Suprapubic skin (tissue), 4 donors: ENCODE measurements at places on chromosomes 3 and 15. TPM values are rescaled to one million over a fixed set of nuclear protein-coding genes. Genes with fewer than 3 reads are reported as not detected.

Gene XRN1
- total RNA-seq, result 38.9 TPM

DNA sequence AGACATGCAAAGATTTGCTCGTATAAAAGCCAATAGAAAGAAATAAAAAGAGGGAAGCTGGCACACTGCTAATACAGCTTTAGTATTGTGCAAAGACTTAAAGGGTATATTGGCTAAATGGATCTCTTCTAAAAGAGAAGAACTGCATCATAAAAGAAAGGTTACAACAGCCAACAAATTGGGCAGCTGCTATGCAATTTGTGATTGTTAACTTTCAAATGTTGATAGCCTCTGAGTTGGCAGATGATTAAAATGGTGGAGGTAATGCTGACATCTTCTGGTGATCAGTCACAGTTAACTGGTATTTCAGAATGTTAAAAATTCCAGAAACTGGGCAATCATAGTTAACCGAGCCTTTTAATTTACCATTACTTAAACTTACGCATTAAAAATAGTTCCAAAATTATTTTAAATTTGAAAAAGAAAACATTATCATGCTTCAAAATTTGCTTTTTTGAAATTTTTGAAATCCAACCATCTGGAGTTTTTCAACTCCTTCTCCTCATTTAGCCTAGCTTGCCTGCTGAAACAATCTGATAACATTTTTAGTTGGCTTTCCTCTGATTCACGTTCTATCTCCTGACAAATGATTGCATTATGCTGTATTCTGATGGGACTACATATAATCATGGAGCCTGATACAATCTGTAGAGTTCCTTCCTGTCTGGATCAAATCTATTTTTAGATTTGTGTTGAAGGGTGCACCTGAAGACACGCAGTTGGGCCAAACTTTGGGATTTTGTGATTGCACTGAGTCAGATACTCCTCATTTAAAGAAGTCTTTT is 144.0 kb upstream of the PDZRN3 start:
- peaks cover 26% of the 10 kb centered on the region for H3K4me1 ChIP-seq
- no peak overlapping the region for H3K4me3 ChIP-seq
- no peaks in the 10 kb centered on the region for H3K36me3 ChIP-seq
- no peak overlapping the region for H3K27ac ChIP-seq
- no peak for DNase-seq

DNA sequence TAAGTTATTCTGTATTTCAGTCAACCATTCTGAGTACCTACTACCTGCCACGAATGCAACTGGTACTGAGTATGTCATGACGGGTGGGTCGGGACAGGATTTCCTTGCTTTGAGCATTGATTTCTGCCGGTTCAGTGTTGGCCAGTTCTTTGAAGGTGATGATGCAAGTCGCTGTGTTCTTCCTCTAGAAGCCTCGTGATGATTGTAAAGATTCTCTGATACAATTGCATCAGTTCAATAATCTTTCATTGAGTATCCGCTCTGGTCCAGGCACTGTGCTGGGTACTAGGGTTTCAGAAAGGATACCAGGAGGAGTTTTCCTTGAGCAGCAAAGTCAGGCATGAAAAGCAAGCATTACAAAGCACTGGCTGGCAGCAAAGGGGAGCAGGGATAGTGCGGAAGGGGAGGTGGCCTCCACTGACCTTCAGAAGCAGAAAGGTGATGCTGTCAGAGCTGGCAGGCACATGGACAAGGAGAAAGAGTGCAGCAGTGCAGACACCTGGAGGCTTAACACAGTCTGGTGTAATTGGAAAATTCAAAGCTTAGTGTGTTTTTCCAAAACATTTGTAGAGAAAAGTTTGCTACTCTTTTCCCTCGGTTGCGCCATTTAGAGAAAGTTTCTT is 100.1 kb downstream of the RPL39L start:
- H3K36me3 ChIP-seq, result peaks cover 4% of the 10 kb centered on the region
- H3K4me1 ChIP-seq, result peaks cover 3% of the 10 kb centered on the region
- no peak overlapping the region for H3K27ac ChIP-seq
- H3K4me3 ChIP-seq, result no peak overlapping the region

GRCh38 chr15:39183164-39183881 is 397.6 kb upstream of the THBS1 start:
- no peak for DNase-seq
- no peak overlapping the region for H3K27ac ChIP-seq
- H3K27me3 ChIP-seq, result no peaks in the 10 kb centered on the region

Gene GHSR
- not detected for total RNA-seq

GRCh38 chr3:151305060-151305774 is 11.4 kb downstream of the GPR87 start:
- peak; percentile 85 for DNase-seq
- H3K27me3 ChIP-seq, result no peaks in the 10 kb centered on the region
- H3K36me3 ChIP-seq, result no peaks in the 10 kb centered on the region
- no peak overlapping the region for H3K4me3 ChIP-seq

DNA sequence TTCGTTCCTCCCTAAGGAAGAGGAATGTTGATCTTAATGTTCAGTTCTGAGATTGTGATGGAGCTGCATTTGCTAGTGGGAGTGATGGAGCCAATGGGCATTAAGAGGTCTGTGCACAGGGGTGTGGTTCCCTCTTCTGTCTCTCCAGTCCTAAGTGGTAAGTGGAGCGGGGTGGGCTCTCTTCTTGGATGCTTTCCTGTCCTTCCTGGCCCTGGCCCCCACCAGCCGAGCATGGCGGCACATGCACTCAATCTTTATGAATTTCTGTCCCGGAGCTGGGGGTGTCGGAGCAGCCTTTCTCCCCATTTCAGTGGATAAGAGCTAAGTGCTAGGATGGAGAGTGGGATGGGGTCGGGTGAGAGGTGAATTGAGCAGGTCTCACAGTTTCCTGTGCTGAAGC is 37.6 kb upstream of the ADCY5 start:
- no peak for DNase-seq
- H3K27ac ChIP-seq, result no peak overlapping the region
- peaks cover 11% of the 10 kb centered on the region for H3K36me3 ChIP-seq
- H3K4me3 ChIP-seq, result no peak overlapping the region
- no peaks in the 10 kb centered on the region for H3K4me1 ChIP-seq
- H3K27me3 ChIP-seq, result no peaks in the 10 kb centered on the region

DNA sequence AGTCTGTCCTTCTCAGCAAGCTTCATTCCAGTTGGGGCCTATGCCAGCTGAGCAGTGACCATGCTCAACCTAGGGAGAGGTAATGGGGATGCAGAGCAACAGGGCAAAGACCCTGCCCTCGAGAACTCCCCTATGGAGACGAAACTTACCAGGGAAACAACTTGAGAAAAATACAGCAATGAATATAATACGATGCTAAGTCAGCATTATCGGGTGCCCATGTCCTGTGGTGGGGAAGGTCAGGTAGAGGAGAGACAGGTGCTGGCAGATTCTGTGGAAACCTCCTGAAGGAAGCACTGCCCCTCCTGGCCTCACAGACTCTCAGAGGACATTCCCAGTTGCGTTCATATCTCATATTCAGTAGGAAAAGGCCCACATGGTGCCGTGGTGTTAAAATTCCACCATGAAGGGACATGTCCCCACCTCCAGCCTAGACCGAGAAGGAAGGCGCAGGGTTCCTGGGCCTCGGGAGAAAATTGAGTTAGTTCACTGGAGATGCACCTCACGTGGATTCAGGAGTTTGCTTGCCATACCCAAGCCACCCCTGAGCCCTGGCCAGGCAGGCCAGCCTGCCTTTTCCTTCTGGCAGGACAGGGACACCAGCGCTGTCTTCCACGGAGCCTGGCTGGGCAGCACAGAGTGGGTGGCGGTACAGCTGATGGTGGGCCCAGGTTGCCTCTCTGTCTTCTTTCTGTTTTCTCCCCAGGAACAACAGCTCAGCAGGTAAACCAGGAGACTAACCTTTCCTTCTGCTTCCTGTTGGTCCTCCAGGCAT is 62.4 kb downstream of the BOC start:
- H3K4me3 ChIP-seq, result no peak overlapping the region
- H3K27ac ChIP-seq, result peak overlapping the region; percentile 80
- DNase-seq, result no peak

GRCh38 chr15:51424780-51425179 is 83.3 kb downstream of the GLDN start:
- DNase-seq, result no peak
- no peaks in the 10 kb centered on the region for H3K36me3 ChIP-seq
- H3K27me3 ChIP-seq, result no peaks in the 10 kb centered on the region
- H3K27ac ChIP-seq, result no peak overlapping the region
